ENCODE measurements at places on chromosomes 6 and 20.

DNA sequence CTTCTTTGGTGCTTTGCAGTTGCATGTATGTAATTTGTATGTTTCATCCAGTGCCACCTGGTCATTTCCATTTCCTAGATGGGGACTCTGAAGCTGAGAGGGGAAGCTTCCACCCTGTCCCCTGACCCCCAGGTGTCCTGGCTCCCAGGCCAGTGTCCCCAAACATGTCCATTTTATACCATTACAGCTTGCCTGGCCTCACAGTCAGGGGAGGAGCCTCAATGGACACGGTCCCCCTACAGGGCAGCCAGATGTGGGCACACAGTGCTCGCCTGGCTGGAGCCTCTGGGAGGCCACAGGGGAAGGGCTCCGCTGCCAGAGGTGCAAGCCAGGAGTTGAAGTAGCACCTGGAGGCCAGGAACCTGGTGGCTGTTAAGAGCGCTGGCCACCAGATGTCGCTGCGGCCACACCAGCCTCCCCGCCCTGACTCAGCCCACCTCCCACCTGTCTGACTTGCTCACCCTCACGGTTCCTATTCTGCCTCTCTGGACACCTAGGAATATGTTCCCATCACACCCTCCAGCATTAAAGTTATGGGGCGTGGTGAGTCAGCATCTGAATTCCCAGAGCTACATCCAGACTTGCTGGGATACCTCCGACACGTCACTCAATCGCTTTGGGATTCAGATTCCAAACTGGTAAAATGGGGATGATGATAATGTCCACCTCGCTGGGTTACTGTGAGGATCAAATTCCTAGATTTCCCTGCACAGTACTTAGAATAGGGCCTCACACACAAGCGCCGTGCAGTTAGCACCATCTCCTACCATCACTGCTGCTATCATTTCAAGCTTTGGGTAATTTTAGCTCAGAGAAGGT, 107.4 kb downstream of the SULF2 start:
- DNase-seq: no peak

DNA sequence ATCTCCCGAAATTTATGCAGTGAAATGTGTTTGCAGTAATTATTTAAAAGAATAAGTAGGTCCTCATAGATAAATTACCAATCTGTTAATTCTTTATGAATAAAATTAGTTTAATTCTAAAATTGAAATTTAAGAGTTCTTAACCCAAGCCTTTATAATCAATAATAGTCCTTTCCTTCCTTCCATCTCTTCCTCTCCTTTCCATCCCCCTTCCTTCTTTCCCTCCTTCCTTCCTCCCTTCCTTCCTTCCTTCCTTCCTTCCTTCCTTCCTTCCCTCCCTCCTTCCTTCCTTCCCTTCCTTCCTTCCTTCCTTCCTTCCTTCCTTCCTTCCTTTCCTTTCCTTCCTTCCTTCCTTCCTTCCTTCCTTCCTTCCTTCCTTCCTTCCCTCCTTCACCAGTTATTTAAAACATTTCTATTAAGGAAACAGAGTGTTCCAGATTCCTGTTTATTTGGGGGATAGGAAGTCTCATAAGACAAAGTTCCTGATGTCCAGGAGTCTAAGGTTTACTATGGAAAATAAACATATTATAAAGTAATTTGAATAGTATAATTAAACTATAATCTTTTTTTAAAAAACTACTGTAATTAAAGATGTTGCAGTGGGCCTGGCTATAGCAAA, 285.3 kb upstream of the NOX3 start:
- DNase-seq: no peak

- DNase-seq: no peak
These were observed 130.1 kb upstream of the ESR1 start for GRCh38 chr6:151677404-151677803.

- no peak for DNase-seq
These were observed 497.8 kb downstream of the PREX1 start for GRCh38 chr20:48329676-48330664.

GRCh38 chr20:53126185-53126584, 154.0 kb downstream of the TSHZ2 start:
- no peak for DNase-seq

DNA sequence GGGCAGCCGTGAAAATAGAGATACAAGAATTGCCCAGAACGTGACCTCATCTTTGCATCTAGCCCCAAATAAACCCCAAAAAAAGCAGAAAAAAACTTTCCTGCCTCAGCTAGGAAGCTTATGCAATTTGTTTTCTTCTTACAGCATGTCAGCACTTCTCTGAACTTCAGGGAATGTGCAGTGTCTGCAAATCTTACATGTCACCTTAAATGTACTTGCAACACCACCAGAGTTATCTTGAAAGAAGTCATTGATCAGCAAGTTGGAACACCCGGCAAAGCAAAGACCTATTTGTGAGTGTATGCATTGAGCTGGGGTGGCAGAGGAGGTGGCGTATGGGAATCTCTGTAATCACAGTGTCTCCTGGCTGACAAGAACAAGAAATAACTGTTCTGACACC, 123.4 kb downstream of the PKHD1 start:
- no peak for DNase-seq

GRCh38 chr20:19026121-19026878, 186.1 kb upstream of the SLC24A3 start:
- no peak for DNase-seq

- no peak for DNase-seq
These were observed 3.4 kb downstream of the TREM2 start for GRCh38 chr6:41159415-41160082.

DNA sequence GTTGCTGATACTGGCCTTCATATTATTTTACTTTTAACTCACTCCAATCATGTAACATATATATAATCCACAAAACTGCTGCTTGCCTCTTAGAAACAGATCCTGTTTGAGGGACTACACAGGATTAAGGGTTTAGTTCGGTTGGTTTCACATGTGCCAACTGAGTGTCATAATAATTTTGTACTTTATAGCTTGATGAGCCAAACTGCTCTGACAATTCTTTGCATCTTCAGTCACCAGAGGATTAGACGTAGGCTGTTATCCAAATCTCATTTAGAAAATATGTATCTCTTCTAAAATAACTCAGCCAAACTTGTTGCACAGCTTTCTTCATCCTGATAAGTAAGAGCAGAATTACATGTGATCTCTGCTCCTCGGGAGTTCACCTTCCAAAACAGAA, 643.6 kb upstream of the PTCHD4 start:
- DNase-seq: no peak

- no peak for DNase-seq
These were observed 258.0 kb downstream of the ZFAND3 start for GRCh38 chr6:38077488-38078030.

Measured in tibial nerve (tissue), 4 donors.